G401 (cell line): ENCODE measurements at places on chromosomes 3 and 15.

- no peak for DNase-seq
Observed at GRCh38 chr3:76049776-76050175, 264.4 kb upstream of the ZNF717 start.

GRCh38 chr15:98676586-98677270, 28.4 kb downstream of the IGF1R start:
- DNase-seq: no peak

DNA sequence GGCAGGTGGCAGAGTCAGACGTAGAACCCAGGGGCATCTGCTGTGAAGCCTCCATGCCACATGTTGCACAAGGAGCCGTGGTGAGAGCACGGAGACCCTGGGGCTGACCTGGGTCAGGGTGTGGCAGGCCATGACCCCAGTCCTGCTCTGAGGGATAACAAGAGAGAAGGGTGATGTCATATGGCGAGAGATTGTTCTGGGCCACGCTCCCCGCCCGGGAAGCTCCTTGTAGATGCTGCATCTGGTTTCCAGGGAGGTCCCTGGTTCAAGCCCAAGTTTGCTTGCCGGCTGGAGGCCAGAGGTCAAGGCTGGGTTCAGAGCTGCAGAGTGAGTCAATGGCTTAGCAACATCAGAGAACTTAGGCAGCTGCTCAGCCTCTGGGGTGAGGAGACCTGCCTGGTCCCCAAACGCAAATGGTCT, 17.3 kb downstream of the FGD5 start:
- no peak for DNase-seq

DNA sequence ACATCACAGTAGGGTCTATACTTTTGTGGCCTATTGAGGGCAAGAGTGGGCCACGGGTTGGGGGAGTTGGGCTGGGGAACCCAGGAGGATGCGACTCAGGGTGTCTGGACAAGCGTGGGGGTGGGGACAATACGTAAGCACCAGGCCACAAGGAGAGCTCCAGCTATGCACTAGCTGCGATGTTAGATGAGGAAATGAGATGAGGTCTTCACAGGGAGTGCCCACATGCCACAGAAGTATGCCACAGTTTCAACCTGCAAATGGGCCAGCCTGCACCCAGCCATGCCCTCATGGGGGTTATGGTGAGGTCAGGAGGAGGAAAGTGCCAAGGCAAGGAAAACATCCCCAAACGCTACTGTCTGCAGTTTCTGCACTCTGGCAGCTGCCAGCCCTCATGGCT, 30.5 kb downstream of the CACNA2D2 start:
- no peak for DNase-seq

GRCh38 chr15:67110958-67111864, 45.8 kb downstream of the SMAD3 start:
- no peak for DNase-seq

DNA sequence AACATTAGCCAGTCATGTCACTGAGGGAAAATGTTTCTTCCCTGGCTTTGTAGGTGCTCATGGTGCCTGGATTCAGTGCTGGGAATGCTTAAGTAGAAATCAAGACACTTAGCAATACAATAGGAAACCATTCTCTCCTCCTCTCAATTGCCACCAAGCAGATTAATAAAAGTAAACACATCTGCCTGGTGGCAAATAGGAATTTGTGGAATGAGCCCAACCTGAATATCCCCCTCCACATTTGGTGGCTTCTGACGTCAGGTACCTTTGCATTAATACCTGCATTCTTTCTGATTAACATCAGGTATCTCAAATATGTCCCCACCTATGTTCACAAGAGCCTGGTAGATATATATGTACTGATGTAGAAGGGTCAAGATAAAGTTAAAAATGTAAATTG, 42.7 kb downstream of the PPP2R3A start:
- DNase-seq: no peak

- DNase-seq: no peak
Observed at GRCh38 chr15:47364230-47365141, 352.8 kb upstream of the SEMA6D start.
